ENCODE measurements at places on chromosomes 3 and 15.
A peak's percentile ranks its signal among the peaks of the same experiment; 100 is the strongest.

GRCh38 chr3:195255571-195256501, 15.1 kb downstream of the XXYLT1 start:
- no peak for DNase-seq

GRCh38 chr3:11583638-11584046, 60.1 kb downstream of the VGLL4 start:
- DNase-seq: peak; percentile 24

DNA sequence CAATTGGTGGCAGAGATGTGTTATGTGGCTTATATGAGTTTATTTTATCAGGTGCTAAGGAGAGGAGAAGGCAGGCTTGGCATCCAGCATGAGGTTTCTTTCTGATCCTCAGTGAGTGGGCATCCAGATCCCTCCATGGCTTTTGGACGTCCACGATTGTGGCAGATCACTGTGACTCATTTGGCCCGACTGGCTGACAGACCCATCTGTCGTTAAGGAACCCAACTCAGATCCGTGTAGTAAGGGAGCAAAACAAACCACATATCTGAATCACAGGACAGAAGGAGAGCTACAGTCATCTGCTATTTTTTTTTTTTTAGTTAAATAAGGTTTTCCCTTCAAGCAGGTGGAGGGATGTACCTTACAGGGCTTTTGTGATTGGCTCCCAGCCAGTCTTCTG, 197.0 kb upstream of the KCNH8 start:
- no peak for DNase-seq

DNA sequence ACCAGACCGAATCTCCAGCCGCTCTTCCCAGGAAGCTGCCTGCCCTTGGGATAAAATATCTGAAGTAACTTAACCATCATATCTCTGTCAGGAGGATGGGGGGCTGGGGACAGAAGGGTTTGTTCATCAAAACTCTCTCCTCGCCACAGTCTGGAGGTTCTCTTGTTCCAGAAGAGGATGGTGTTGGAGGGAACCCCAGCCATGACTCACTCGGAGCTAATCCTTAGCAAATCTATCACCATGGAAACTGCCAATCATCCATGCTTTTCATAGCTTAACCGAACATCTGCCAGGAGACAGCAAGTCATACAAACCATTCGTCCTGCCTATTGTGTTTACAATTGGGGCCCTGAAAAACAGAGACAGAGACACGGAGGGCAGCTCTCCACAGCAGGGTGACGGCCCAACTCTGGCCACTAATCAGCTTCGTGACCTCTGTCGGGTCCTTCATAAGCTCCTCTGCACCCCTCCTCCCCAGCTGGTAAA, 73.8 kb upstream of the HEG1 start:
- peak; percentile 5 for DNase-seq

DNA sequence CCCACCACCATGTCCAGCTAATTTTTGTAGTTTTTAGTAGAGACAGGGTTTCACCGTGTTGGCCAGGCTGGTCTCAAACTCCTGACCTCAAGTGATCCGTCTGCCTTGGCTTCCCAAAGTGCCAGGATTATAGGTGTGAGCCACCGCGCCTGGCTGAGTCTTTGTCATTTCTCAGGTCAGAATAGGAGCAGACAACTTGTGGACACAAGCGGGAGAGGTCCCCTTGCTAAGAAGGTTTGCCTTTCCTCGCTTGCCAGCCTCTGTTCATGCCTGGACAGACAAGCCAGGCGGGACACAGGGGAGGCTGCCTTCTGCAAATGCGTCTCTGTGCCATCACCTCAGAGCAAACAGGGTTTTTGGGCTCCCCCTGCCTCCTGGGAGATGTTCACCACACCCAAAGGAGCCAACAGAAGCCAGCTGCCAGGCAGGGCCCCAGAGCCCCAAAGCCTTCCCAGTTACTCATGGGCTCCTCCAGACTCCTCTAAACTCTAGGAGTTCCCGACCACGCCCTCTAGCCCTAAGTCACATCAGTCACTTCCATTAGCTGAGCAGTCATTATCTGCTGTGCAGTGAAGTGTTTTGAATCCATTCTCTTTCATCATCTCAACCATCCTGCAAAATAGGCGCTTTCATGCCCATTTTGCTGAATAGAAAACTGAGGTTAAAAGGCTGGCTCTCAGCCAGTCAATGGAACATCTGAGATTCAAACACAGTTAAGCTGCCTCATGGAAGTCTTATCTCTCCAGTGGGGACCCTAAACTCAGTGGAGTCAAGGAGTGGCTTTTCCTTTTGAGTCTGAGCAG, 245.0 kb downstream of the UACA start:
- DNase-seq: no peak

GRCh38 chr3:105868431-105868741, 426 bp downstream of the CBLB start:
- DNase-seq: no peak

DNA sequence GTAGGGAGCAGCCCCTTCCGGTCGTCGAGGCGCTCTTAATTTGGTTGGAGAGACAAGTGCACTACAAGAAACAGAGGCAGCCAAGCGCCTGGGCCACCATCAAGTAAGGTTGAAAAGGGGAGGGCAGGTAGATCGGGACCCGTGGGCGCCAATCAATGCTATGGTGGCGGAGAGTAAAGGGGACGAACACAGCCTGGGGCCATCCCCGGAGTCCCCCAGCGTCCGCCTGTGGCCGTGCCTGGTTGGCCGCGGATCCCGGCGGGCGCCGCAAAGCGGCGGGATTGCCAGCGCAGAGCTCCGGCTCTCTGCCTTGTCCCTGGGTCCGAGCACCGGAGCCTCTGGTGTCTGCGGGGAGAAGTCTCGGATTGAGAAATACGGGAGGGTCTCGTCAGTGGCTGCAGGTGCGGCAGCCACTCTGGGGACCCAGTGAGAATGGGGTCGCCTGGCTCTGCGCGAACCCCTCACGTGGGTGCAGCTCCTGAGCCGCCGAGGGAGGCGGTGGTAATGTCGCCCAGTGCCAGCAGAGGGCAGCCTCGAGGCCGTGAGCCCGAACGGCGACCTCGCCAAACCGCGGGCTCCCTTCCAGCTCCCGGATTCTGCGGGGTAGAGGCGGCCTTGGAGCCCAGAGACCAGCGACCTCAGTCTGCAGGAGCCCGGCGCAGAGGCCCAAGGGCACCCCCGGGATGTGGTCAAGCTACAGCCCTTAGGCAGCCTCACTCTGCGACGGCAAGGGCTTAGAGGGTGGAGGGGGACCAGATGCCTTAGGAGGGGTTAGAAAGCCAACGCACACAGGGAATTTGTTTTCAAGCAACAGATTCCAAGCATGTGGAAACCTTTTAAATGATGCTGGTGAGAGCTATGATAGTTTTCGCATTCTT, 10.8 kb downstream of the FOXL2 start:
- no peak for DNase-seq

GRCh38 chr3:40366203-40367162, 20.5 kb upstream of the ENTPD3 start:
- no peak for DNase-seq

- DNase-seq: peak; percentile 47
These were observed 58.1 kb upstream of the MEF2A start for GRCh38 chr15:99507504-99508310.

- DNase-seq: no peak
These were observed 148.0 kb upstream of the LRTM1 start for GRCh38 chr3:55075846-55076245.

- no peak for DNase-seq
These were observed 48.1 kb downstream of the EDEM1 start for GRCh38 chr3:5235655-5236054.

GRCh38 chr3:126463521-126463920, 12.2 kb downstream of the ZXDC start:
- no peak for DNase-seq

- no peak for DNase-seq
These were observed 3.0 kb upstream of the RHO start for GRCh38 chr3:129525341-129525968.

GRCh38 chr3:126971891-126972351, 11.0 kb upstream of the PLXNA1 start:
- no peak for DNase-seq

GRCh38 chr3:156397534-156397933, 157.4 kb downstream of the SSR3 start:
- no peak for DNase-seq

GRCh38 chr15:77143616-77144015, 72.7 kb upstream of the TSPAN3 start:
- DNase-seq: no peak

DNA sequence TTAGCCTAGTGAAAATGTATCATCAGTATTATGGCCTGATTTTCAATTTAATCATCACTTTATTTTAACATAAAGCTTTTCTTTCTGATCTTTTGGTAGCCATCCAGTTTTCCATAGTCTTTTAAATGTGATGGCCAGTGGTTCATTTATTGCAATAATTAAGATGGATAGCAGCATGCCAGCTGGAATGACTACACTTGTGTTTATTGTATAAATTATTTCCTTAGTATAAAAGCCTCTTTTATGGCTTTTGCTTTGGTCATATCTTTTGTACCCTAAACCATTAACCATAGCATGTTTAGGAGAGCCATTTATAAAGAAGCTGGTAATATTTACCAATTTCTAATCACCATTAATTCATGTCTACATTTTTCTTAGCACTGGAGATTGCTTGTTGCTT, 31.7 kb downstream of the ALCAM start:
- DNase-seq: peak; percentile 54

DNA sequence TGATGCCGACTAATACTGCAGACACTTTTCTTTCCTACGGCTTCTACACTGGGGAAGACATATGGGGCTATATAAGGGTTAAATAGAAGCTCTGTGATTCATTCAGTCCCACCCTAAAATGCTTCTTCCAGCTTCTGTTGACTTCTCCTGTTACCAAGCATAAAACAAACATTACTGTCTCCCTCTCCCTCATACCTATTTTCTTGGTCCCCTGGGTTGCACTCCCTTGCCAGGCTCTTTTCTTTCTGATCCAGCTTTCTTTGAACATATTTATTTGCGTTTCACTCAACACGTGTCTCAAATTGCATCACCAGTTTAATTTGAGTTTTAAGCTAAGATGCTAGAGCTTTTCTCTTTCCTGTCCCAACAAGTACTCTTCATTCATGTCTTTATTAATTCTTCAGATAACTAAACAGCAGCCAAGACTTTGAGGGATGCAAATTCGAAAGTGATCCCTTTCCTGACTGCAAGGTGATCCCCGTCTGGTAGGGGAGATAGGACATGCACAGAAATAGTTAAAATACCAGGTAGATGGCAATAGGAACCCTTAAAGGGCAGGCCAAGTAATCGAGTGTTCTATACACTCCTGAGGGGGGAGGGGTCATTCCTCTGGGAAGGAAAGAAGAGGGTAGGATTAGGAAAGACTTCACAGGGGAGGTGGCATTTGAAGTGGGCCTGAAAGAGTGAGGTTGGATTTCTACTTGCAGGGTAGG, 198.6 kb upstream of the BCL6 start:
- no peak for DNase-seq

DNA sequence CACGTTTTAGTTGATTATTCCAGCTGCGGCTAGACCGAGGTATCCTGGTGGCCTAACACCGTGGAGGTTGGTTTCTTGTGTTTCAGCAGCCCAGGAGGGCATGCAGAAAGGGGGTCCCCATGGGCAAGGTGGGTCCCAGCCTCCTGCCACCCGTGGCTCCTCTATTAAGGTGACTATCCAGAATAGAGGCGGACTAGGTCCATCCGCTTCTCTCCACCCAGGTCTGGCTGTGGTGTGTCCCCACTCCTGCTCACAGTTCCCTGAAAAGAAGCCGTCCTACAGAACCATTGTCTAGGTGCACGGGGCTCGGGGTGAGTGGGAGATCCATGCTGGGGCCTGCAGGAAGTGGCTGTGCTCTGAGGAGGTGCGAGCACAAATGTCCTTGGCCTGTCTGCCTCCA, 81.5 kb downstream of the WNT7A start:
- DNase-seq: no peak

- no peak for DNase-seq
These were observed 744.7 kb downstream of the TUSC7 start for GRCh38 chr3:117454254-117454653.

GRCh38 chr3:101950510-101950909, 101.2 kb downstream of the NFKBIZ start:
- no peak for DNase-seq

DNA sequence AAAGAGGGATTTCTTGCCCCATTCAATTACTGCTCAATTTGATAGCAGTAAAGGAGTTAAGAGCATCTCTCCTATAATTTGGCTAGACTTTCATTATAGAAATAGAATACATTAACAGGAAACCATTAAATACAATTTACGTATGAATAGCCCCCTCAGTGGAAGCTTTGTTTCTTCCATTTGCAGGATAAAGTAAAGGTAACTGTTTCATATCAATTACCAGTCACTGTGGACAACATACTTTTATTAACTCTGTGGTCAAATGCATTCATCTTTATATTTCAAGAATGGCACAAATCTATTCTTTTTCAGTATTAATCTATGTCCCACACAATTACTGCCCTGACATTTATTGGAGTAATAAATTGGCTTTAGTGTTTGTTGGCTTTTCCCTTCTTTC, 613.4 kb downstream of the NLGN1 start:
- DNase-seq: no peak

DNA sequence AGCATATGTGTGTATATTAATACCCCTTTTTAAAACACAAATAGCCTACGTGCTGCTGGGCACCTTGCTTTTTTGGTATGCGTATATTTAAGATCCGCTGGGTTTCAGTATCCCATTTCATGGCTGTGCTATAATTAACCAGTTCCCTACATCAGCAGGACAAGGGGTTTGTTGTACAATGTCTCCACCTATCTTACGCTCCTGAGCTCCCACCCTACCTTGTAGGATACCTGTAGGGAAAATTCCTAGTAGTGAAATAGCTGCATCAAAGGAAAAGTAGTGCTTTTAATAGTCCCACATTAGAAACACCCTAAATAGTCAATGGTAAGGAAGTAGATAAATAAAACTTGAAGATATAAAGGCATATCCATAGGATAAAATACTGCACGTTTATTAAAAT, 1.4 kb downstream of the MAP6D1 start:
- DNase-seq: peak; percentile 19

- no peak for DNase-seq
These were observed 42.0 kb upstream of the SPTSSB start for GRCh38 chr3:161413127-161413854.

DNA sequence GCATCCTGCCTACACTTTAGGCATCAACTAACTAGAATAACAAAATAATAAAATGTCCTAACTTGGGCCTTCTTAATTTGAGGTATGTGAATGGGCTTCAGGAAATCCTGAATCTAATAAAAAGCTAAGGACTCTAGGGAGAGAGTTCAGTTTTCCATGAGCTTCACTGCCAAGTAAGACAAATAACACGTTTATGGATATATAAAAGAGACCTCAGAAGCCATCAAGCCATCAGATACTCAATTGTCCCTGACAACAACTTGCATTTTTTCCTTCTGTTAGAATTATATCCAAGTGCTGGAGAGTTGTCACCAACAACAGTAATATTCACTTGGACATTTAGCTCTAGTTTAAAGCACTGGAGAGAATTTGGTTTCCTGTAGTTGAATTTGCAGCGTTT, 102.4 kb upstream of the IGSF10 start:
- DNase-seq: no peak

- DNase-seq: no peak
These were observed 40.5 kb upstream of the EIF1B start for GRCh38 chr3:40268802-40269524.

DNA sequence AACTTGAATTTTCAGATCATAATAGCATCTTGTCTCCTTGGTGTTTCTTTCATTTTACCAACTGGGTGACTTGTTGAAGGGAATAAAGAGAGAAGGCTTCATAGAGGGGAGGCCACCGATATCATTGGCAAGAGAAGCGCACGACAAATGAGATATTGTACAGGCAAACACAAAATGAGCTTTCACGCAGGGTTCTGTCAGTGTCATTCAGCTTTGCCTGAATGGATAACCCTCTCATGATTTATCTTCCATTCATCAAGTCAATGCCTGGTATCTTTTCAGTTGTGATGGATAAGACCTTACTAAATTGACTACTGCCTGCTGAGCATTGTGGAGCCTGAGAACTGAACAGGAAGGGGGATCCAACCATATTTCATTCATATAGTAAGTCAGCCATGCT, 188.6 kb upstream of the EPHA3 start:
- DNase-seq: no peak

Data from NCI-H748 treated with DMSO at 0.1 percent for 48 hours (cell line).